ENCODE measurements at places on chromosomes 7 and 10.

DNA sequence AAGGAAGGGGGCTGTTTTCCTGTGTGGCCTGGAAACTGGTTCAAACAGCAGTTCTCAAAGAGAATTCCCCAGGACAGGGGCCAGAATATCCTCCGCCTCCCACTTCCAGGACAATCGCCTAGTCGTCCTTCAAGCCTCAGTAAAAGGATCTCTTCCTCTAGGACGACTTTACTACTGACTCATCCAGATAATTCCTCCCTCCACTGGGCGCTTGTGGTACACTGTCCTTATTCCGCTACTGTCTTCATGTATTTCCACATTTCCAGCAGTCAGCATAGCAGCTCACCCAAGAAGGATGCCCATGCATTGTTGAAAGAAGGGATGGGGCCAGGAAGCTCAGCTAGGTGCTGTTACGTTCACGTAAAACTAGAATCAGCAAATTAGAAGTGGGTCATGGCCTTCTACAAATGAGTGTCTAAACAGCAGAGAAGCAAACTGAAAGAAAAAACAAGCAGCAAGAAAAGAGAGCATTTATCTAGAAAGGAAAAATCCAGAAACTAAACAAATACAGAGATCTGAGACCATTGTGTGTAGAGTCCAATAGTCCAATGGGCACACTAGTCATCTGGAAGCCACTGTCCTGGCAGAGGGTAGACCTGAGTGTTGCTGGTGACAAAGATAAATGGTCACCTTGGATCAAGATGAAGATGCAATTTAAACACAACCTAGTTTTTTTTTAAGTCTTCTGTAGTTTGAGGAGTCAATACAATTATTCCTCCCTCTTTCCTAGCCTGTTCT lies 26.3 kb downstream of the CLRN3 start:
- no peak for DNase-seq

DNA sequence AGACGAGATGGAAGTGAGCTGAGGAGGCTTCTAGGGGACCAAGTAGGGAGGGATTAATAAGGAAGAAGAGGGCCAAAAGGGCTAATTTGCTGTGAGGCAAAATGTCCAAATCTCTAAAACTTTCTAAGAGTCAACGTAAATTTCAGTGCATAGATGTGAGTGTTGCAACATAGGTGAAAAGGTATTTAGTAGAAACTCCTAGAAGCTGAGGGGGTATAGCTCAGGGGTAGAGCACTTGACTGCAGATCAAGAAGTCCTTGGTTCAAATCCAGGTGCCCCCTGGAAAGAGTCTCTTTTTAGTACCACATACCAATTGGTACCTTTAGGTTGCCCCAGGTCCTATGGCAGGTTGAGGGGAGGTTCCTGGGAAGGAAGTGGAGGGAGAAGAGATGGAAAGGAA lies 48.7 kb upstream of the ZNF746 start:
- no peak for DNase-seq

DNA sequence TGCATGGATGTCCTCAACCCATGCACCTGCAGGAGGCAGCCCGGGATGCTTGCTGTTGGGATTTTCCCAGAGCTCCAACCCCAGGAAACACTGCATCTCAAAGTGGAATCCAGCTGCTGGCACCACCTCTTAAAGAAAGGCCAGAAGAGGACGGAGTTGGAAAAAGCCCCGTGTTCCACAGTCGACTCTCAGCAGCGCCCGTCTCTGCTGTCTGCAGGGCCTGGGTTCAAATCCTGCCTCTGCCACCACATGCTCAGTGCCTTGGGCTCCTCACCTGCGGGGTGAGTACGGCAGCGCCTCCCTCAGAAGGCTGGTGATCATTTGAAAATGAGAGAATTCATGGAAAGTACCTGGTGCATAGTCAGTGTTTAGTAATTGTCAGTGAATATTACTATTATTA lies 65.6 kb upstream of the ZNF716 start:
- DNase-seq, result no peak

DNA sequence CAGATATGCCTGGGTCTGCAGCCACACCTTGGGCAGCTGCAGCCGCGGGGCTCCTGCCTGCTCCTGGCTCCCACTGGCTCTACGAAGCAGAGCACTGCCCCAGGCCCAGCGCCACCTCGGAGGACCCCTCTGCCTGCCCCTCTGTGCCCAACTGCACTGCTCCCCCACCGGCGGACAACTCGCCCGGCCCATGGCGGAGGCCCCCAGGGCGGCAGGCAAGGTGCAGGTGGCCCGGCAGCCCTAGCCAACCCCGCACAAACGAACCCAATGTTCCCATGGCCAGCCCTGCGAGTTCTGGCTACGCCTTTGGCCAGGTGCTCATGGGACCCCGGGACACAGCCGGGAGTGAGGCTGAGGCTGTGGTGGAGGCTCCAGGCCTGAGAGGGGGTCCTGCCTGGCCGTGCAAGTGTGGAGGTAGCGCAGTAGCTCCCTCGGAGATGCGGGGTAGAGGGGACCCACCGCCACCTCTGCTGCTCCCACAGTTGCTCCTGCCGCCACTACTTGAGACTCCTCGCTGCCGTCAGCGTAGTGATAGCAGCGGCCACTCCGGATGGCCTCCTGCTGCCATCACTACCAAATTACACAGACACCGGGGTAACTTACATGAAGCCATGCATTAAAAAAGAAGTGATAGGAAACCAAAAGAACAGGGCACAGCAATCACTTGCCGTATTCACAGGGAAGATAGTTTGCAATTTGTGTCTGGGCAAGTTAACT lies 97.3 kb upstream of the SP4 start:
- no peak for DNase-seq

DNA sequence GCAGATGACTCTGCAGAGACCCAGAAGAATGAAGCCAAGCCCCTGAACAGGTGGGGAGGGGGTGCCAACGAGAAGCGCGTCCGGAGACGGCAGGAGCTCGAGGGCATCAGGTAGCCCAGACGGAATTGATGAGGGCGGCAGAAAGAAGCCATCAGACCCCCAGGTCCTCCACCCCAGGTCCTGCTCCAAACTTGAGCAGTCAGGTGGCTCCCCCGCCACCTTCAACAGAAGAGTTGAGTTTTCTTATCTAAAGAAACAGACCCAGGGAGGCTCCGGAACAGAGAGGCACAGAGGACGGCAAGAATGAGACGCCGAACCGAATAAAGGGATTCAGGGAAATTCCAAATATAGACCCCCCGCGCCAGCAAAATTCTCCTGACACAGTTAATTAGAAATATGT lies 22.2 kb downstream of the RGS10 start:
- no peak for DNase-seq

GRCh38 chr10:23525406-23525805 lies 86.5 kb downstream of the OTUD1 start:
- no peak for DNase-seq
